ENCODE measurements at places on chromosomes 3 and 15.

DNA sequence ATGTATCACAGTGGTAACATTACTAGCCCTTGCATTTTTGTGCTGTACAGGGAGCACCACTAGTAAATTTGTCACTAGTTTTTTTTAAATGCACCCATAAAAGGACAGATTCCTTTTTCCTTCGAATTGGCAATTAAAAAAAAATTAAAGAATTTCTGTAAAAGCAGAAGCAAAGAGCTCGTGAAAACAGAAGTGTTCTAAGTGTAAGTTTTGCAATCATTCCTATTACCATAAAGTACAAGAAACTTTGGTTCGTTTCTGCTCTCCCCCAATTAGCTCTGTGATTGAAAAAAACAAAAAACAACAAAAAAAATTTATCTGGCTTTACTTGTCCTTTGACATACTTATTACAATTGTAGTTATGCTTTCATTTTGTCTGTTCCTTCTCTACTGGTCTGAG lies 5.3 kb downstream of the SERP1 start:
- DNase-seq: no peak

GRCh38 chr3:154552338-154552737 lies 122.3 kb upstream of the GPR149 start:
- DNase-seq: no peak

DNA sequence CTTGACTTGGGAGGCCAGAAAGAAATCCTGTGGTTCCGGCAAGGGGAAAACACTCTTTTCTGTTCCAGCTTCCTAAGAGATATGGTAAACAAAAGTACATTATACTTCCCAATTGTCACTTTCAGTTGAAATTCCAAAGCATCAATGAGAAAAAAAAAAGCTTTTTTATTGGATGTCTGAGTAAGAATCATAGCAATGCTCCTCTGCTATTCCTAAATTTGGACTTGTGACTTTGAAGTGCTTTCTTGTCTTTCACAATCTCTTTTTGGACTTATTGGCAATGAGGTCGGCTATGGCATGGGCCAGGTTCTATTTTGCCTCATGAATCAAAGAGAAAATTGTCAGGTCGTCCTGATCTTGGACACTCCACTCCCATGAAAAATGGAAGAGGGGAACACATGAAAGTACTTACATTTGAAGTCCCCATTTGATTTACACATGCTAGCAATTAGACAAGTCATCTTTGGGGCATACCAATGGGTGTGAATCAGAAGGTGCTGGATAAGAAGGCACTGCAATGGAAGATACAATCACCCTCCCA lies 170.5 kb downstream of the GREM1 start:
- DNase-seq: no peak

GRCh38 chr3:6807967-6808588 lies 52.8 kb upstream of the GRM7 start:
- DNase-seq: no peak

DNA sequence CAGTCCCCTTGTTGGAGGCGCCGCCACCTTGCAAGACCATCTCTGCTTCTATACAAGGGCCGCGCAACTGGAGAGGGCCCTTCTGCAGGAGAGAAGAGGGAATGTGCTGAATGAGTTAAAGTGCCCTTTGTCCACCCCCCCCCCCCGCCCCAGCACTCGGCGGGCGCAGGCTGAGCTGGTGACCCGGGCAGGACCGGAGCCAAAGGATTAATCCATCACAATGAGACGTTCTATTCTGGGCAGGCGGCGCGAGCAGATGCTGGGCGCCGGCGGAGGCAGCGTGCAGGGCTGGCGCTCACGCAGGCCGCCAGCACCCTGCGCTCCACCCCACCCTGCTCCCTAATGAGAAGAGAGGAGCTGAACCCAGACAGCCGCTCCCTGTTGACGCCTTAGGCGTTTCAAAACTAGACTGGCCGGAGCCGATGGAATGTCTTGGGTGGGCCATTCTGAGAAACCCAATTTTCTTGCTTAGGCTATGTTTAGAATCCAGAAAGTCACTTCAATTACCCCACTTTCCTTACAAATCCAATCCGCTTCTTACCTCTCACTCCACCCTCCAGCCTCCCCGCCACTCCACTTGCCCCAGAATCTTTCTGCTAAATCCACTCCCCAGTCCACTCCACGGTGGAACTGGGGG lies 32.9 kb downstream of the GJD2 start:
- no peak for DNase-seq

- DNase-seq: no peak
Measured at GRCh38 chr3:49940667-49941249, 808 bp downstream of the RBM6 start.

GRCh38 chr15:41999290-42000285 lies 21.3 kb downstream of the PLA2G4E start:
- DNase-seq: no peak

DNA sequence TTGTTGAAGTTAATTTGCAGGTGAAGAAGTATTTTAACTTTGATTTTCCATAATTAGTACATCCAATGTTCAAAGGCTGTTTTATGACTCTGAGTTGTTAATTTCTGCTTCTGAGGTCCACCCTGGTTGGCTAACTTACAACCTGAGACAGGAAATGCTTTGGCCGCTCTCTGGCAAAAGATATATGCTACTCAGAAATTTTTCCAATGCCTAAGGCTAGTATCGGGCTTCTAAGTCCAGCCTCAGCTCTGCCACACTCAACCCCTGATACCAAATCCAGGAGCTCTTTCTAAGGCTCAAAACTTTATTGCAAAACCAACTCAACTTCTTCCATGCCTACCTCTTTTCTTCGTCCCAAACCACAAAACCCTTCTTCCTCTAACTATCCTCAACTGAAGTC lies 192.9 kb downstream of the NEK10 start:
- no peak for DNase-seq

DNA sequence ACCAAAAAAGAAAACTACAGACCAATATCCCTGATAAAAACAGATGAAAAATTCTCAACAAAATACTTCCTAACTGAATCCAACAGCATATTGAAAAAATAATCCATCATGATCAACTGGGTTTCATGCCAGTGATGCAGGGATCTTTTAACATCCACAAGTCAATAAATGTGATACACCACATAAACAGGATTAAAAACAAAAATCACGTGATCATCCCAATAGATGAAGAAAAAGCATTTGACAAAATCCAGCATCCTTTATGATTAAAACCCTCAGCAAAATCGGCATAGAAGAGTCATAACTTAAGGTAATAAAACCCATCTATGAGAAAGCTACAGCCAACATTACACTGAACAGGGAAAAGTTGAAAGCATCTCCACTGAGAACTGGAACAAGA lies 107.5 kb downstream of the DCLK3 start:
- no peak for DNase-seq

- DNase-seq: no peak
Measured at GRCh38 chr3:45100981-45101407, 45.2 kb downstream of the CDCP1 start.

- no peak for DNase-seq
Measured at GRCh38 chr3:108826309-108827187, 4.0 kb downstream of the TRAT1 start.

- DNase-seq: no peak
Measured at GRCh38 chr3:8668216-8668615, 23.6 kb upstream of the SSUH2 start.

GRCh38 chr3:39408493-39409372 lies 2.2 kb downstream of the RPSA start:
- DNase-seq: peak; percentile 57

DNA sequence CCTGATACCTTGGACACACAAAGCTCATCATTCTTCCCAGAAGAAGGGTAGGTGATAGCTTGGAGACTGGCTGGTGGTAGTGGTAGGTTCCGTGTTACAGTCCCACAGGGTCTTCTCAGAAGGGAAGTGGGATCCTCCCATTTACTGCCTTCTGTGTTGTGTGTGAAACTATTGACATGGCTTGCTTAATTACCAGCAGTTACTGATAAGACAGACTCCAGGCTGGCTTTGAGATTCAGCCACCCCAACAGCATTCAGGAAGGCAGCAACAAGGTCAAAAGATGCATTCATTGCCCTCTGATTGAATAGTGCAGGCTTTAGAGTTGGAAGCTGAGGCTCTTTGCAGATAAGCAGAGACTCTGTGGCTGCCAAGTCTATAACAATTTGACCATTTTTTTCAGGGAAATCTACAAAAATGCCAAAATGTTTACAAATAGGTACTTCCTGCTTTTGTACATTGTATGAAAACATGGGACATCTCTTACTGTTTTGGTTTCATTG lies 7.7 kb downstream of the ARNT2 start:
- DNase-seq: no peak

DNA sequence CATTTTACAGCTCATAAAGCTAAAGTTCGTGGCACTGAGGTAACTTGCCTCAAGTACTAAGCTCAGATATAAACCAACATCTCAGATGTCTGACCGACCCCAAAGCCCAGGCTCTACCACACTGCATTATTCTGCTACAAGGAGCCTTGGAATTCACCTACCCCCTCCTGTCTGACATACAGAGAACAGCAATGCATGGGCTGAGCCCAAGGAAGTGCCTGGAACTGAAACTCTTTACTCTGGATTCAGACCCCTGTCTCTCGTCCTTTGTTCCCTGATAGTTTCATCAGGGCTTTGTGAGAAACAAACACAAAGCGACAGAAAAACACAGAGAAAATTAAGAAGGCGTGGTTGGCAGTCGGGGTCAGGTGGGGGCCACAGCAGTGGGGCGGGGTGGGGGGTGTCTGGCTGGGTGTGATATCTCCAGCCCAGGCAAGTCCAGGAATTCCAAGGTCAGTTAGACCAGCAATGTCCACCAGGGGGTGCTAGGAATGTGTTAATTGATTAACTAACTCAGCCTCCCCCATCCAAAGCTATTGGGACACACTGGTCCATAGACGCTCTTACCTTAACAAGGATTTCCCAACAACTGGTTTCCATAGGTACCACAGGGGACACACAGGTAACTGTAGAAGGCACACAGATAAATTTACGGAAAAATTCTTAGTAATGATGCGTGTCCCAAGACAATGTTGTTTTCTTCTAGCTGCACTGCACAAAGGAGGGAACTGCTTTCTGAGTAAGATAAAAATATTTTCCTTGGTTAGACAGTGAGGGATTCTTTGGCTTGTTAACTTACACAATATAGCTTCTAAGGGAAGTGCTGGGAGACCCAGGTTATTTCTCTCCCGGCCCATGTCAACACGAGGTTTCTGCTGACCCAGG lies 18.8 kb upstream of the SSUH2 start:
- no peak for DNase-seq

GRCh38 chr15:33142708-33143107 lies 51.8 kb downstream of the FMN1 start:
- DNase-seq: no peak

GRCh38 chr3:138127636-138128365 lies 4.4 kb downstream of the A4GNT start:
- DNase-seq: no peak

DNA sequence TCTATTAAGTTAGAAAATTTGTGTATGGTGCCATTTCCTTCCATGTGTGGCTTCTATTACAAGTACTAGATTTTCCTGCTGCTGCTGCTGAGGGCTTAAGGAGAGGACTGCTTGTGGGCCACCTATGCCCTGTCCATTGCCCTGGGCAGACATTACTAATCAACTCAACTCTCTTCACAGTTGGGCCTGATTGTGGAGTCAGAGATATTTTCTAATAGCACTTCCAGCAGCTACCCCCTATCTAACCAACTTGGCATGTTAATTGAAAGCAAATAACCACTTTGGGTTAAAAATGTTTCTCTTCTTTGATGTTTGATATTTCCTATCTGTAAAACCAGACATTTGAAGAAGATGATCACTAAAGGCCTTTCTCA lies 242.0 kb downstream of the EDEM1 start:
- no peak for DNase-seq

GRCh38 chr3:72414481-72415016 lies 433.7 kb downstream of the SHQ1 start:
- DNase-seq: no peak

DNA sequence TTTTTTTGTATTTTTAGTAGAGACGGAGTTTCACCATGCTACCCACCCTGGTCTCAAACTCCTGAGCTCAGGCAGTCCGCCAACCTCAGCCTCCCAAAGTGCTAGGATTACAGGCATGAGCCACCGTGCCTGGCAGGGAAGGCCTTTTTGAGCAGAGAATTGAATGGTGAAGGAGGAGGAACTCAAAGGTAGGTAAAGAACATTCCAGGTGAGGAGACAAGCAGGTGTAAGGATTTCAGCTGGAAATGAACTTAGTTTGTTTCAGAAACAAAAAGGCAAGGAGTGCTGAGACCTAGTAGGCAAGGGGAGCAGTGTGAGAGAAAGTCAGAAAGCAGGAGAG lies 2.5 kb downstream of the TICRR start:
- DNase-seq: no peak

DNA sequence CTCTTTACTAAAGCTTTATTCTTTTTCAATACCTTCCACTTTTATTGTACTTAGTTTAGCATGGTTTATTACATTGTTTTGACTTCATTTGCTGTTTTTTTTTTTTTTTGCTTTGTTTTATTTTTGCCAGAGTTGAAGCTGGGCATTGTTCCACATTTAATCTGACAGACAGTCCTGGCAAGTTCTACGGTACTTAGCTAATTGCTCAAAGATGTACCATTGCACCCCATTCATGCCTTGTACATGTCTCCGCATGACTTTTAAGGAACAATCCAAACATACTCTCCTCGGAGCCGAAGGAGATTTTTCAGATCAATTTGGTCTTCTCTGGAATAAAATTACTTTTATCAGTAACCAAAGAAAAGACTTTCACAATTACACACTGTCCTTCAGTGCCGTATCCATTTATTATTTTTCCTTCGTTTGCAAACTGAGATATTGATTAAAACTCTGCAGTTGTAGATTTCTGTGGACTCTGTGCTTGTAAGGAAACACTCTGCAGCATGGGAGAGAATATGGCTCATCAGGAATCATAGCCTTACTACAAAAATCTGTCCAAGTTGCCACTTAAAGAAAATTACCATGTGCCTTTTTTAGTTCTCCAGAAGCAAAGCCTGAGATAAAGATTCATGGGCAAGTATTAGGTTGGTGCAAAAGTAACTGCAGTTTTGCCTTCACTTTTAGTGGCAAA lies 952.0 kb downstream of the AGBL1 start:
- no peak for DNase-seq

- DNase-seq: no peak
Measured at GRCh38 chr3:94183551-94183950, 120.7 kb downstream of the NSUN3 start.

GRCh38 chr3:197428952-197429351 lies 126.8 kb downstream of the BDH1 start:
- no peak for DNase-seq

DNA sequence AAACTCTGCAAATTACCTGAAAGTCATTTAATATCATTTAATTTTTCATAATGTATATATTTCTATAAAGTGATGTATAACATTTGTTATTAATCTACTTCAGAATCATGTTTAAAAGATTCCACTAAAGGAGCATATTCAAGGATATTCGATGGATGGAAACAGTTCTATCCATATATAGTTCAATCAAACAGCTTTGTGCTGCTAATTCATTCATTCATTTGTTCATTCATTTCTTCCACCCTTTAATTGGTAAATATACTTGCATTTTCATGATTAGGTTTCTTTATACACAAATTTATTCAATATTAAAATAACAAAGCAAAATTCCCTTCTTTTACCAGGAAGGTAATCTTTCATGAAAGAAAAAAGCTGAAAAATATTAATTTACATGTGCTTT lies 64.7 kb downstream of the RNF13 start:
- no peak for DNase-seq

GRCh38 chr15:97030251-97030650 lies 699.8 kb downstream of the NR2F2 start:
- no peak for DNase-seq

Data from activated naive CD4-positive, alpha-beta T cell treated with anti-CD3 and anti-CD28 coated beads, Interleukin-2, amount 50 U/mL, for 16 hours (primary cell).